ENCODE measurements at places on chromosomes 5 and 9.

DNA sequence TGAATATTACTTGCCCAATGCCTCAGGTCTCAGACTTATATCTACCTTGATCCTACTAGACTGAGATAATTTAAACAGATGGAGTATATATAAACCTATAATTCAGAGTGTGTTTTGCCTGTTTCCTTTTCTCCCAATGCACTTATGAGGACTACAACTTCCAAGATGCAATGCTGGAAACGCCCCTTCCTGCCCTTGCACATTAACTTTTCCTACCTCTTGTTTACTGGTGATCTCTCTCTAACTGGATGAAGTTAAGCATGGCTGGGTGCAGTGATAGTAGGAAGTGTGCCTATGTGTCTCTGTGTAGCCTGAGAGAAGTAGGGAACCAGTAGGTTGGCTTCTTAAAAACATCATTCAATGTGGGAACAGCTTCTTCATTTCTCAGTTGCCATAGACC is 115.2 kb downstream of the SVEP1 start:
- H3K4me3 ChIP-seq, result no peak overlapping the region
- no peak overlapping the region for H3K27ac ChIP-seq
- no peaks in the 10 kb centered on the region for H3K36me3 ChIP-seq
- no peaks in the 10 kb centered on the region for H3K4me1 ChIP-seq
- H3K27me3 ChIP-seq, result no peaks in the 10 kb centered on the region
- no peak for DNase-seq

DNA sequence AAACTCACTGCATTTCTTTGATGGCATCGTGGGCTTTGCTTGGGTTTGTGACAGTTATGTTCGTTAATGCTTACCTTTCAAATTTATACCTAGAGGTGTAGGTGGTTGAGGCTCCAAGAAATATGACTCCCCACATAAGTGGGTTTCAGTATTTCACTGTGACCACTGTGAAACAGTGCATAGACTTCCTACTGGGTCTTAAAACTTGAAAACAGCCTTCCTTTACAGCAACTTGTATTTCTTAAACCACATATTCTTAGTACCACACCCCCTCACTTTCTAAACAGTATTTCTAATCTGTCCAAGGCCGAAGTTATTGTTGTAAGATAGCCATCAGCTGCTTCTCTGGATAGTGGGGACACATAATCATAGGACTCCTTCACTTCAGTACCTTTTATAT is 48.3 kb downstream of the TMEFF1 start:
- no peaks in the 10 kb centered on the region for H3K27me3 ChIP-seq
- DNase-seq, result no peak
- H3K4me1 ChIP-seq, result peaks cover 12% of the 10 kb centered on the region
- no peak overlapping the region for H3K4me3 ChIP-seq
- H3K27ac ChIP-seq, result no peak overlapping the region
- no peaks in the 10 kb centered on the region for H3K36me3 ChIP-seq

DNA sequence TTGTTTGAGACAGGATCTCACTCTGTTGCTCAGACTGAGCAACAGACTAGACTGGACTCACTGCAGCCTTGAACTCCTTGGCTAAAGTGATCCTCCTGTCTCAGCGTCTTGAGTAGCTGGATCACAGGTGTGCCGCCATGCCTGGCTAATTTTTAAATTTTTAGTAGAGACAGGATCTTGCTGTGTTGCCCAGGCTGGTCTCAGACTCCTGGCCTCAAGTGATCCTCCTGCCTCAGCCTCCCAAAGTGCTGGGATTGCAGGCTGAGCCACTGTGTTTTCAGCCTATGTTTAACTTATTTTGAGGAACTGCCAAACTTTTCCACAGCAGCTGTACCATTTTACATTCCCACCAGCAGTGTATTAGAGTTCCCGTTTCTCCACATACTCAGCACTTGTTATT is 16.8 kb downstream of the NDFIP1 start:
- H3K27me3 ChIP-seq, result no peaks in the 10 kb centered on the region
- no peak overlapping the region for H3K27ac ChIP-seq
- no peak for DNase-seq
- peaks cover 56% of the 10 kb centered on the region for H3K4me1 ChIP-seq
- peaks cover 47% of the 10 kb centered on the region for H3K36me3 ChIP-seq

DNA sequence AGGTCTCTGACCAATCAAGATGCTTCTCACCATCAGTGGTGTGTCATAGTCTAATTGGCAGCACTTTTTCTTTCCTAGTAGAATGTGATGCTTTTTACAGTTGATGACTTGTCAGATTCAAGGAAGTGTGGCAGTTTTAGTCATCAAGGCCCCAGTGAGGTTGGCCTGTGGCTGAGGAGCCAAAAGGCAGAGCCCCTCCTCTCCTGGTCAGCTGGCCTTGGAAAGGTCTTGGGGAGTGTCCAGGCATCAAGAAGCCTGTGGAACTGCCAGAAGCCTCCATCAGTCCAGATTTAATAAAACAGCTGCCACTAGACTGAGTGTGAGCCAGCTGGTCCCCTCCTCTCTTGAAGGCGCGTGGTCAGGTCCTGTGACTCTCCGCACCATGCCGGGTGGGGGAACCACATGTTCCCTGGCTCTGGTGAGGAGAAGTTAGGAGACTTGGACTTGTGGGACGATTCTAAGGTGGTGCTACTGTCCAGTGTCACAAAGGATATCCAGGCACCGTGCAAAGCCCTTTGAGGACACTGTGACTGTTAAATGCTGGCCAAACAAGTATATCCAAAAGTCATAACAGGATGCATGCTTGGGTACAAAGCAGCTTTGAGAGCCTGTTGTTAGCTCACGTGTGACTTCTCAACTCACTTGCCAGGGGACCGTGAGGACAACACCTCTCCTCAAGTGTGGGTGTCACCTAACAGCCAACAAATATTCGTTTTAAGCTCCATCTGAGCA is 6.1 kb upstream of the ANGPTL2 start:
- H3K36me3 ChIP-seq, result no peaks in the 10 kb centered on the region
- no peaks in the 10 kb centered on the region for H3K4me1 ChIP-seq
- peaks cover 32% of the 10 kb centered on the region for H3K27me3 ChIP-seq
- DNase-seq, result no peak
- H3K27ac ChIP-seq, result no peak overlapping the region

- no peaks in the 10 kb centered on the region for H3K36me3 ChIP-seq
- no peaks in the 10 kb centered on the region for H3K27me3 ChIP-seq
- H3K4me1 ChIP-seq, result no peaks in the 10 kb centered on the region
- H3K27ac ChIP-seq, result no peak overlapping the region
- no peak overlapping the region for H3K4me3 ChIP-seq
These were observed 1353.4 kb upstream of the WWC1 start for GRCh38 chr5:166938071-166938470.

DNA sequence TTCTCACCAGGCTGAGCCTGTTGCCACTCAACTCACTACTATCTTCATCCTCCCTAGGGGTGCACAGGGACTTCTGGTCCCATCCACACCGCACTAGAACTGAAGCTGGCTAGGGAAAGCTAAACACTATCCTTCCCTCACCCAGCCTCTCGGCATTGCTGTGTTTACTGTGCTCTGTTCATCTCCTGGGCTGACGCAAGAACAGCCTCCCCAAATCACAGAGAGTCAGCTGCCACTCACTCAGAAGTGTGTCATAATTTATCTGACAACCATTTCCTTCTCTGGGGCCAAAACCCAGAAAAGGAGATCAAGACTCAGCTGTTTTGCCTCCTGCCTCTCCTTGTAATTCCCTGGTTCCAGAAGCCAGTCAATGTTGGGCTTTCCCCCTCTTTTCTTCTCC is 92.8 kb downstream of the ARHGEF28 start:
- peaks cover 8% of the 10 kb centered on the region for H3K27me3 ChIP-seq
- no peak overlapping the region for H3K27ac ChIP-seq
- DNase-seq, result no peak
- H3K4me3 ChIP-seq, result no peak overlapping the region

- no peak for DNase-seq
- H3K27me3 ChIP-seq, result no peaks in the 10 kb centered on the region
- no peaks in the 10 kb centered on the region for H3K36me3 ChIP-seq
- H3K4me1 ChIP-seq, result no peaks in the 10 kb centered on the region
These were observed 213.0 kb downstream of the PJA2 start for GRCh38 chr5:109196823-109197160.

GRCh38 chr5:167726642-167727041 is 564.8 kb upstream of the WWC1 start:
- no peaks in the 10 kb centered on the region for H3K36me3 ChIP-seq
- no peak for DNase-seq
- no peak overlapping the region for H3K4me3 ChIP-seq
- H3K27ac ChIP-seq, result no peak overlapping the region
